ENCODE measurements at places on chromosomes 11 and 22.

GRCh38 chr11:128594226-128594625 lies 6.9 kb upstream of the ETS1 start:
- H3K36me3 ChIP-seq: no peaks in the 10 kb centered on the region
- no peak overlapping the region for H3K4me3 ChIP-seq
- no peaks in the 10 kb centered on the region for H3K4me1 ChIP-seq
- DNase-seq: no peak
- H3K27ac ChIP-seq: no peak overlapping the region

- H3K36me3 ChIP-seq: no peaks in the 10 kb centered on the region
- DNase-seq: no peak
- peaks cover 14% of the 10 kb centered on the region for H3K4me1 ChIP-seq
- H3K27me3 ChIP-seq: peaks cover 6% of the 10 kb centered on the region
Observed at GRCh38 chr11:127000291-127000968, at the start of gene KIRREL3. Gene KIRREL3 (minus strand): TSS chr11:127000770.

DNA sequence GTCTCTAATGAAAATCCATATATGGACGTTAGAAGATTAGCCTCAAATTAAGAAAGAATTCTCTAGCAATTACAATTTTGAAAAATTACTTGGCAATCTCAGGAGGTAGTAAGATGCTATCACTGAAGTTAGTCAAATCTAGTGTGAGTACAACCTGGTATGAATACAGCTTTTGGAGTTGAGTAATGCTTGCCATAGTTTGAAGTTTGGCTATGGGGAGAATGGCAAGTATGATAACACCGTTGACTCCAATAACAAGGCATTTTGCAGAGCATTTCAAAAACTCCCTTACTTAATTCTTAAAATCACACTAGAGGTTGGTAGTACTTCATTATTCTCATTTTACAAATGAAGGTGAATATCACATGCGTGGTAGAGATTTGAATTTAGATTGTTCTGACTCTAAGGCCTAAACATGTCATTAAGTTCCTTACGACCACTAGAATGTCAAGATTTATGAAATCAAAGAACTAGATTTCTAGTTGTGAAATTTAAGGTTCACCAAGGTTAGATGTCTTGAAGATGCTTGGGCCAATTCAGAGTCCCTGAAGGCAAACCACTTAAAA lies 355.4 kb downstream of the ETS1 start:
- no peak overlapping the region for H3K27ac ChIP-seq
- no peaks in the 10 kb centered on the region for H3K4me1 ChIP-seq
- H3K27me3 ChIP-seq: no peaks in the 10 kb centered on the region

DNA sequence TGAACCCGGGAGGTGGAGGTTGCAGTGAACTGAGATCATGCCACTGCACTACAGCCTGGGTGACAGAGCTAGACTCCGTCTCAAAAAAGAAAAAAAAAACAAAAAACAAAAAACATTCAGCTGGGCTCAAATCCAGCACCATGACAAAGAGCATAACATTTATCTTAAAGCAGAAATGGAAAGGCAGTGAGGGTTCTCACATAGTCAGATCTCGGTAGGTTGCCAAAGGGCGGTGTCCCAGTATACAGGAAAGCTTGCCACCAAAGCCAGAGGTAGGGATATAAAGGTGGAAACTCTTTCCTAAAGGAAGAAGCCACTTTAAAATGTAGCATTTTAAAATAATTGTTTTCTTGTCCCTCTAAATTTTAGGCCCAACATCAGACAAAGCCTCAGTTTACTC lies 22.4 kb upstream of the CAPRIN1 start:
- peaks cover 28% of the 10 kb centered on the region for H3K4me1 ChIP-seq
- peak overlapping the region; percentile 53 for H3K27ac ChIP-seq
- DNase-seq: no peak
- no peaks in the 10 kb centered on the region for H3K36me3 ChIP-seq
- H3K4me3 ChIP-seq: no peak overlapping the region

GRCh38 chr22:24209016-24209415 lies 27.7 kb downstream of the SUSD2 start:
- H3K4me1 ChIP-seq: peaks cover 47% of the 10 kb centered on the region
- H3K4me3 ChIP-seq: no peak overlapping the region
- no peaks in the 10 kb centered on the region for H3K27me3 ChIP-seq
- H3K36me3 ChIP-seq: no peaks in the 10 kb centered on the region
